ENCODE measurements at places on chromosomes 7 and 10.

GRCh38 chr10:71835671-71836595 lies 15.1 kb downstream of the PSAP start:
- peak; percentile 59 for DNase-seq

DNA sequence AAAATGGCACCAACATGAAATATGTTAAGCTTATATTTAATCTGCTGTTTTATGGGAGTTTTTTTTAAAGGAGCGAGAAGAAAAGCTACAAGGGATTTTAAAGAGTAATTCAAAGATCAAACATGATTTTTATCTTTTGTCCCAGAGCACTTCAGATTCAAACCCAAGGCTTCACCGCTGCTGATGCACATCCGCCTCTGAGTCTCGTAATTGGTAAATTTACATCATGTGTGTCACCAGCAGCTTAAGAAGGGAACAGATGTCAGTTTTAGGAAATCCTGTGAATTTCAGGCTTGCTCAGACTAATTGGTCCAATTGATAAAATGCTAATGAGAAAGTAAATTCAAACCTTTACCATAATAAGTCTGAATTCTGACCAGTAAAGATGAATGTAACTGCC lies 406.3 kb downstream of the GFRA1 start:
- no peak for DNase-seq

DNA sequence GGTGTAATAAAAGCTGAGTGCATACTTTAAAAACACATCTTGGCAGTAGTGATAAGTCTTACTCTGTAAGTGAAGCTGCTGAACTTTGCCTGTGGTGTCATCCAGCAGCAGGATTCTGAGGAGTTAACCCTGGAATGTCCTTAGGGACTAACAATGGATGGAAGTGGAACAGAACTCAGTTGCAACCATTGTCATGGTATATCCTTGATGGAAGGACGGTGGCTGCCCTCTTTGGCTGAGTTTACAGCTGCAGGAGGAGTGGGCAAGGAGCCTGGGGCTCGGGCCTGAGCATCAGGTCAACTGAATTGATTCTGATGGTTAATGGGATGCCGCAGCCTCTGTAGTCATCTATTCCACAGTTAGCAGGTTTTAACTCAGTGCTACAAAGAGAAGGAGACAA lies 56.2 kb downstream of the MRC1 start:
- DNase-seq, result no peak

DNA sequence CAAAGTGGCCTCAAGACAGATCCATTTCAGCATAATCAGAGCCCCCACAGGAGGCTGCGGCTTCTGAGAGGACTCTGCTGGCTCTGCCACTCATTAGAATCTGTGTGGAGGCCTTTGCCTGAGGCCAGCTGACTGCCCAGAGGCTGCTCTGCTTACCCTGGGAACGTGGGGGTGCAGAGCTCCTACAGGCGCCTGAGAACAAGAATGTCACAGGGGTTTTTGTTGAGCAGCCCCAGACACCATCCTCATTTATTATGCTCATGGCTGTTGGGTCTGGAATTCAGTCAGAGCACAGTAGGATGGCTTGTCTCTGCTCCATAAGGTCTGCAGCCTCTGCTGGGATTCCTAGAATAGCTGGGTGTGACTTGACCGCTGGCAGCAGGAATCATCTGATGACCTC lies 101.8 kb upstream of the GDF10 start:
- DNase-seq, result no peak

- peak; percentile 51 for DNase-seq
Observed at GRCh38 chr10:44857363-44858016, 53.6 kb upstream of the TMEM72 start.

- no peak for DNase-seq
Observed at GRCh38 chr10:22631646-22632278, 82.6 kb downstream of the PIP4K2A start.
